ENCODE measurements at places on chromosomes 3 and 15.

- DNase-seq = no peak
These were observed 87.4 kb upstream of the IQSEC1 start for GRCh38 chr3:13160619-13161018.

DNA sequence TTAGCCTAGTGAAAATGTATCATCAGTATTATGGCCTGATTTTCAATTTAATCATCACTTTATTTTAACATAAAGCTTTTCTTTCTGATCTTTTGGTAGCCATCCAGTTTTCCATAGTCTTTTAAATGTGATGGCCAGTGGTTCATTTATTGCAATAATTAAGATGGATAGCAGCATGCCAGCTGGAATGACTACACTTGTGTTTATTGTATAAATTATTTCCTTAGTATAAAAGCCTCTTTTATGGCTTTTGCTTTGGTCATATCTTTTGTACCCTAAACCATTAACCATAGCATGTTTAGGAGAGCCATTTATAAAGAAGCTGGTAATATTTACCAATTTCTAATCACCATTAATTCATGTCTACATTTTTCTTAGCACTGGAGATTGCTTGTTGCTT, 31.7 kb downstream of the ALCAM start:
- no peak for DNase-seq

DNA sequence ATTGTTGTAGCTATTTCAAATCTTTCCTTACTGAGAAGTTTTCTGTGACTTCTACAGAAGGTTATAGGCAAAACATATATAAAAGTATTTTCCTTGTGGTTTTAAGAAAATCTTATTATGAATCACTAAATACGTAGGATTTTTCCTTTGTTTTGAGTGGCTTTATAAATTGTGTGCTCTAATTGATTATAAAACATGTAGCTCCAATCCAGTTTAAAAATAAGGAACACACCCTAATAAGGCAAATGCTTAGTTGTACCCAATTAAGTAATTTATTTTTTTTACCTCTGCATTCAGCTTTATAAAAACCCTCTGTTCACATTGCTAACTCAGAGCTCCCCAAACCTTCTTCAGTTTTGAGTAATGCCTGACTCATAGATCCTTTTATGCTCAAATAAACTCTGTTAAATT, 408.0 kb downstream of the NAALADL2 start:
- DNase-seq = no peak

DNA sequence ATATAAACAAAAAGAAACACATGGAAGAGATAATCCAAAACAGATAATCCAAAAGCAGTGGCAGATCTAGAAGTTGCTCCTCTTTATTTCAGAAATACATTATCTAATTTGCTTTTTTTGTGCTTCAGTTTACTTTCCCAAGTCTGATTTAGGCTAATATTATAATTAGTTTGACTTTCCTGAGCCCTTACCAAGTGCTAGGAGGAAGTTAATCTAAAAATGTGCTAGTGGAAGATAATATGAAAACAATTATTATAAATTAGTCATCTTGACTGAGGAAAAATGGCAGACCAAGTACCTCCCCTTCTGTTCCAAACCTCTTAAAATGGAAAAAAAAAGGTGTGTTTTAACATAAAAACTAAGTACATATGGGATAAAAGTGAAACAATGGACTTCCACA, 17.5 kb downstream of the SLC9A9 start:
- no peak for DNase-seq

DNA sequence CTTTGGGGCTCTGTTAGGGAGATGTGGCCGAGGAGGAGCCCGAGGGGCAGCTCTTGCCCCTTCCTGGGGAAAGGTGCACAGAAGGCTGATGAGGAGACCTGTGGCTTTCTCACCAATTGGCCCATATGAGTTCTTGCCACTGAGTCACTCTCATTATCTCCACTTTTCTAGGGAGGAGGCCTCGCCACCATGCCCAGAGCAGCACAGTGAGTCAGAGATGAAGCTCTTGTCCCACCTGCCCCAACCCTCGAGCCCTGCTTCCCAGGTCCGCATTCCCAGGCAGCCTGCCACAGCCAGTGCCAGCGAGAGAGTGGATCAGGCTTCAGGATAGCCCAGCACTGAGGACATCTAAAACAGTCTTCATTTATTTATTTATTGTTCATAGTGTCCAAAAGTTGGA, 53.5 kb downstream of the AMOTL2 start:
- DNase-seq = no peak

DNA sequence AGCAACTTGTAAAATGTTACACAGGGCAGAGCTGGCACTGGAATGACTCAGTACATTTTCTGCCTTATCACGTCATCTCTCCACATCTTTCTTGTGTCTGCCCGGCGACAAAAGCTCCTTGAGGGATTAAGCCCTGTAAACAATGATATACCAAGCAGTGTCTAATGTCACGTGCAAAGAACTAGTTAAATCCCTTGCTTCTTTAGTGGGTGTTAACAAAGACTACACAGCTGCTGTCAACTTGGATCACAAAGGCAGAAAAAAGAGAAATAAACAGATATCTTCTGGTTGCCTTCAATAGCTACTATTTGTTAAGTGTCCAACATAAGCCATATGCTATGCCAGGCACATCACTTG, 48.1 kb upstream of the FRMD4B start:
- no peak for DNase-seq

DNA sequence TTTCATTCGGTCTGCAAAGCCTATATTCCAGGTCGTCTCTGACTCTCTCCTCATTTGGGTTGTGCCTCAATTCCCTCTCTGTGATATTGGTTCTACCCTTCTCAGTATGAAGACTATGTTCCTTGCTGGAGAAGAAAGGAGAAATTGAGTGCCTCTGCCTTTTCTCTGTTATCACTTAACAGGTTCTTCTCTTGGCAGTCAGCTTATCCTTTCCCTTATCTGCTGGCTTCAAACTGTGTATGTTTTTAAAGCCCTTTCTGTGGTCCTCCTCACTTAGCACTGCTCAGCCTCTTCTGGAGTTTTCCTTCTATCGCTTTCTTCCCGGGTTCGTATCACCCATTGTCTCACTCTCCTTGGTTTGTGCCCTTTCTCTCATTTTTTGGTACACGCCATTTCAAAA, 65.3 kb upstream of the FSTL1 start:
- no peak for DNase-seq

- DNase-seq = no peak
These were observed 161.6 kb downstream of the LPP start for GRCh38 chr3:188315553-188315952.

- no peak for DNase-seq
These were observed 123.7 kb upstream of the CLSTN2 start for GRCh38 chr3:139811331-139811730.

DNA sequence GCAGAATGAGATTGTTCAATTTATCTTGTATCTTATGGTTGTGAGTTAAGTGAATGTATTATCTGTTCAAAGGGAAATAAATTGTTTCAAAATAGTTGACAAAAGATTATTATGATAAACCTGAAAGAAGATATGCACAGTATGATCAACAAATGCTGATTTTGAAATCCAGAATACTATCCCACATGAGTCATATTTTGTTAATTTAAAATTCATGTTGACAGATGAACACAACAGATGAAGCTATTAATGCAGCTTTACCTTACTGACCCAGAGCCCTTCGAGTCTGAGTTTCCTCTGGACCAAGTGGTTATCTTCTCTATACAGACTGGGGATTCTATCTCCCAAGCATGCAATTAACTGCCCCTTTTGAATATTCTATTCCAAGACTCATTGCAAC, 482.8 kb downstream of the FGF12 start:
- no peak for DNase-seq

DNA sequence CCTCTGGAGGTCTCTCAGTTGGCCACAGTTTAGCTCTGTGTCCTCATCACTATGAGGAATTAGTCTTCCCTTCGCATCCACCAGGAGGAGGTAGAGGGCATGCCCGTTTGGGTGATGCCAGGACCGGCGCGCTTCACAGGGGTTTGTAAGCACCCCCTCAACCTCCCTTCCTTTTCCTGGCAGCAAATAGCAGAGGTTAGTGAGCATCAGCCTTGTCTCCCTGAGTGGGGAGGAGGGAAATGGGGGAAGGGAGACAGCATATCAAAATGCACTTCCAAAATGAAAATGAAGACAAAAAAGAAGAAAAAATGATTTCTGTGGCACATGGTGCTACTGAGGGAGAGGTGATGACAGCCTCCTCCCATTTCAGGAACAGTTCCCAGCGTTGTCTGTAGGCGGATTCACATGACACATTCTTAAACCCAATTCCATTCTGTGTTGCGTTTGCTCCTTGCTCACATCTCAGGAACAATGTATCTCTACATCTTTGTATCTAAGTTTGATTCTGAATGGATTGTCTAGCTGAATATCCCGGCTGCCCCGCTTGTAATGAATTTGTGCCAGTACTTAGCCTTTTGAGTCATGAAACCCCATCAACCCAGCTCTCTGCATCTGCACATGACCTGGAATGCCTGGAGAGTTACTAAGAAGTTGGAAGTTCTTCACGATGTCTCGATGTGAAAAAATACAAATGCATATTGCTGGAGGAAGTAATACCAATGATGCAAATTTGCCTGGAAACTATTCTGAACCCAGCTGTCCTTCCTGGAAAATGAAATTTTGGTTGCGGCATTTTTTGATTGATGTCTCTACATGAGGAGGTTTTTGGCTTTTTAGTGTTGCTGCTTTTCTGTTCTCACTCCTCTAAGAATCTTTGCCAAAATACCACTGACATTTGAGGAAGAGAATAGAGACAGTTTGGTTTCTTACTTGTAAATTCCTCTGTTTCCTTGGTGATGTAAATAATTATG, 45.2 kb downstream of the TYRO3 start:
- DNase-seq = peak; percentile 55

DNA sequence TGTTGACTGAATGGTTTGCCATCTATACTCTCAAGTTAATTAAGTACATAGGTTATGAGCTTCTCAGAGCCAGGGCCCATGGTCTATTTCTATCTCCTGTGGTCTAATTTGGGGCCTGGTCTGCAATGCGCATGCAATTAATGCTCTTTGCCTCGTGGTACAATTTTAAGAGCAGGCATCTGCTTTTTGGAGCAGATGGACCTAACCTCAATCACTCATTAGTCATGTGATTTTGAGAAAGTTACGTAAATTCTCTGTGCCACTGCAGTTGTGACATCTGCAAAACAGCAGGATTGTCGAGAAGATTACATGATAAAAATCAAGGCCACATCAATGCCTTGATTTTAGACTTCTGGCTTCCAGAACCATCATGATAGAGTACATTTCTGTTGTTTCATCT, 543.7 kb upstream of the ADAMTS9 start:
- DNase-seq = no peak

DNA sequence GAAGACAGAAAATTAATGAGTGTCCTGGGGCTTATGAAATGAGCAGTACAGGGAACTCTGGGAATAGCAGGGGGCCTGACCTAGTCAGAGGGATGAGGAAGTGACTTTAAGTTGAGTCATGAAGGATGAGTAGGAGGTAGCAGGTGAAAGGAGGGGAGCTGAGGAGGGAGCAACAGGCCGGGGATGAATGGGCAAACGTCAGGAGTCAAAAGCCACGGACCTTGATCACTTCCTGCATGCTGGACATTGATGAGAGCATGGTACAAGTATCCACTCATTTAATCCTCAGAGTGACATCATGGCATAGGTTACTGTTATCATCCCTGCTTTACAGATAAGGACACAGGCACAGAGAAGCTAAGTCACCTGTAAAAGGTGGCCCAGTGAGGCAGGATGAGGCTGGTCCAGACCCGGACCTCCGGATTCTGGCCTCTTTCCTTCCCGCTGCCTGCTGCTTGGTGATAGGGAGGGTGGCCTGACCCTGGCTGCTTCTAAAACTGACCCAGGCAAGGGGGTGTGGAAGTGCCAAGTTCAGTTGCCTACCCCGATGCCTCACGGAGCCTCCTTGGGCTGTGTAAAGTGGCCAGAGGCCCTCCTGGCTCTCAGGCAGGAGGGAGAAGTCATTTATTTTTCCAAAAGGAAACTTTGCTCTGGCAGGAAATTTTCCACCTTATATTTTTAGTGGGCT, 7.6 kb downstream of the CORO2B start:
- DNase-seq = no peak

- no peak for DNase-seq
These were observed 18.7 kb downstream of the BHLHE40 start for GRCh38 chr3:4997946-4998345.

- no peak for DNase-seq
These were observed 55.4 kb downstream of the DCBLD2 start for GRCh38 chr3:98846101-98846500.

- DNase-seq = no peak
These were observed 125.5 kb upstream of the BHLHE40 start for GRCh38 chr3:4853749-4854140.

DNA sequence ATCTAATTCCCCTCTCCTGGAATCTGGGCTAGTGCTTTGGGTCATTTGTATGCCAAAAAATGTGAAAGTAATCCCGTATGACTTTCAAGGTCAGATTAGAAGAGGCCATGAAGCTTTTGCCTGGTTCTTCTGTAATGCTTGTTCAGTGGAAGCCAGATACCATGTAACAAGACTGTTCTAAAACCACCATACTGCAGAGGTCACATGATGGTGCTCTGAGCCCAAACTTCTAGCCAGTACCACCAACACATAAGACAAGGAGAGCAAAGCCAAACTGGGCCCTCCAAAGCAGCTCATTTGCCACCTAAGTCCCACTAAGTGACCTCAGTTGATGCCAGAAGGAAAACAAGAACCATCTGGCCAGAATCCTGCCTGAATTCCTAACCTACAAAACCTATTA, 64.3 kb upstream of the MELTF start:
- DNase-seq = no peak

GRCh38 chr15:69518806-69519205, 66.2 kb downstream of the RPLP1 start:
- DNase-seq = no peak

DNA sequence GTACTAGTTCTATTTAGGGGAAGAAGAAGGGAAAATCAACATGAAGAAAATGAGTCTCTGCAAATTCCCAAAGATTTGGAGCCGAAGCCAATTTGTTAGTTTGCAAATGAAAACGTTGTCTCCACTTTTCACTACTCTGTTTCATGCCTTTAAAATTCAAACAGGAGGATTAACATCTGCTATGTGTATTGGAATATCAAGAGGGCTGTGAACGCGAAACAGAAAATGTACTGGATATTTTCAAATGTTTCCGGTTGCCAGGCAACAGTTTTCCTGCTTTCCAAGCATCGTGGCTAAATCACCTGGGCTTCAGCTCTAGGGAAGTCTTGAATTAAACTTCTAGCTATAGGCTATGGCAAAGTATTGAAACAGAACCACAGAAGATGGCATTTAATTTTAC, 172.8 kb downstream of the KCNMB2 start:
- DNase-seq = no peak
